ENCODE measurements at places on chromosomes 16 and 17.
A peak's percentile ranks its signal among the peaks of the same experiment; 100 is the strongest.

GRCh38 chr16:59021751-59022150 is 287.6 kb upstream of the GOT2 start:
- no peak for DNase-seq

DNA sequence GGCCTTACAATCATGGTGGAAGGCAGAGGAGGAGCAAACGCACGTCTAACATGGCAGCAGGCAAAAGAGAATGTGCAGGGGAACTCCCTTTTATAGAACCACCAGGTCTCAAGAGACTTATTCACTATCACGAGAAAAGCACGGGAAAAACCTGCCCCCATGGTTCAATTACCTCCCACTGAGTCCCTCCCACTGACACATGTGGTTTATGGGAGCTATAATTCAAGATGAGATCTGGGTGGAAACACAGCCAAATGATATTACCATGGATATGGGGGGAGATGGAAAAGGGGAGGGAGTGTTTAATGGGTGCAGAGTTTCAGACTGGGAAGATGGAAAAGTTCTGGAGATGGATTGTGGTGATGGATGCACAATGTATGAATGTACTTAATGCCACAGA is 23.0 kb downstream of the TEKT5 start:
- no peak for DNase-seq

- DNase-seq: no peak
These were observed 9.4 kb upstream of the FASN start for GRCh38 chr17:82107341-82107860.

GRCh38 chr17:13541032-13541480 is 60.7 kb downstream of the HS3ST3A1 start:
- DNase-seq: no peak

DNA sequence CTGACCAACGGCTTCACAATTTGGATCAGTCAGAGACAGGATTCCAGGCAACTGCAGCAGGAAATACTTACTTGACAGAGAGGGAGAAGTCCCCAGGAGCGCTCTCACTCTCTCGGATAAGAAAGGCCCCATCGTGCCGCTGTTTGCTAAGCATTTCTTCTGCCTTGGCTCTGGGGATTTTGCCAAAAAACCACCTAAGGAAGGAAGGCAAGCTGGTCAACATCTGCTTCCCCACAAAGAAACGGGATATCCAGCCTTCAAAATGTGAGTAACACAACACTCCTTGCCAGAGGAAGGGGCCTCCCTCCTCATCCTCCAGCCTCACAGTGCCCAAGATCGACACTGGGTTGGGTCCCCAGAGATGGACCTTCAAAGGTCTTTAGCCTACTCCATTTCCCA is 36.6 kb upstream of the SLC25A19 start:
- no peak for DNase-seq

- peak; percentile 17 for DNase-seq
These were observed 179.6 kb upstream of the IRX3 start for GRCh38 chr16:54466233-54466632.

GRCh38 chr16:55039511-55039910 is 108.8 kb downstream of the IRX5 start:
- no peak for DNase-seq

- no peak for DNase-seq
These were observed 3.1 kb downstream of the GNA13 start for GRCh38 chr17:65053354-65053881.

GRCh38 chr16:50310308-50311133 is 44.2 kb downstream of the ADCY7 start:
- no peak for DNase-seq

DNA sequence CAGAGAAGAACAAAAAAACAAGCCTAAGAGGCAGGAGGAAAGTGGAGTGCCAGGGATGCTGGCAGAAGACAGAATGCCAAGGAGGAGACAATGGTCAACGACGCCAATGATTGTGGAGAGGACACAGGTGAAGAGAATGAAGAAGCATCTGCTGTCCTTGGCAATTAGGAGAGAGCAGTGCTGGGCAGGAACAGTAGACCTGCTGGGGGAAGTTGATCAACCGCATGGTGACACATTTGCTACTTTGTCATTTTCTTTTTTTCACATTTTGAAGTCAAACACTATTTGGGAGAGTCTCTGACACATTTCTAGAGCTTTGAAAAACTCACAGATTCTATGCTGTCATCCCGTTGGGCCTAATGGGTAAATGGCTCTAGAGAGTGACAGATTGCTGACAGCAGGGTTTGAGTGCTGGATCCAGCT is 1.1 kb upstream of the PIK3R6 start:
- no peak for DNase-seq

DNA sequence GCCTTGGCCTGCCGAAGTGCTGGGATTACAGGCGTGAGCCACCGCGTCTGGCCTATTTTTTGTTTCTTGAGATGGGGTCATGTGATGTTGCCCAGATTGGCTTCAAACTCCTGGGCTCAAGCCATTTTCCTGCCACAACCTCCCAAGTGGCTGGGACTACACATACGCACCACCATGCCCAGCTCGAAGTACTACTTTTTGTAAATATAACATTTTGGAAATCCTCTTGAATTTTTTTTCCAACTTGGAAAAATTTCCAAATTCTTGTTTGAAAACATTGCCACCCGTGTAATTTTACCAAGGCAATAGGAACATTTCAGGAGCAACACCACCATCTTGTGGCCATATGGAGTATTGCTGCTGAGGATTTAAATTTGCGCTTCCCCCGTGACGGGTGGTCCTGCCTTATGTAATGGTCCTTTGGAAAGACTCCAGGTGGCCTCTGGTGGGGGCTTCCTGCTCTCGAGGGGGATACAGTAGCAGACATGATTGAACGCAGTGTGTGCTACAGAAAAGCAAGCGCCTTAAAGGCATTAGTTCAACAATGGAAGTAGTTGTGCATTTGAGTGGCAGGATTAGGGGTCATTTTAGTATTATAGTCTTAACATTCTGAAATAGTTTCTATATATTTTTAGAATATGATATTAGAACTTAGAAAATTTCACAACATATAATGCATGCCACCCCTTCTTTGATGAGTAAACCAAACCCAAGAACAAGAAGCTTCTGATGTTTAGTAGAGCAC is 8.0 kb downstream of the FLYWCH1 start:
- peak; percentile 28 for DNase-seq

DNA sequence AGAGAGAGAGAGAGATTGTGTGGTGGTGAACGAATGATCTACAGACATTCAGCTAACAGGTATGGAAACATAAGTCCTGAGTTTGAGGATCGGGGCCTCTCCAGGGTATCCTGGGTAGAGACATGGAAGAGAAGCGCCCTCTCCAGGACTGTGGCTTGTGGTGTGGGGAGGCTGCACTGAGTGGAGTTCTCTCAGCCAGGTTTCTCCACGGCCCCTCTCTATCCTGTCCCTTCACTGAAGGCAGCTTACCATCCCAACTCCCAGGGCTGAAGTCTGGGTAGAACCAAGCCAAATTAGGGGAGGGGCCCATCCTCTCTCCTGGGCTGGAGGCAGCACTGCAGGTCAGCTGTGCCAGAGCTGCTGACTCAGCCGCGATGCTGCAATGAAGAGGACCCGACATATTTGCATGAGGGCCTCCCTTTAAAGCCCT is 6.2 kb downstream of the C1QL1 start:
- DNase-seq: no peak

DNA sequence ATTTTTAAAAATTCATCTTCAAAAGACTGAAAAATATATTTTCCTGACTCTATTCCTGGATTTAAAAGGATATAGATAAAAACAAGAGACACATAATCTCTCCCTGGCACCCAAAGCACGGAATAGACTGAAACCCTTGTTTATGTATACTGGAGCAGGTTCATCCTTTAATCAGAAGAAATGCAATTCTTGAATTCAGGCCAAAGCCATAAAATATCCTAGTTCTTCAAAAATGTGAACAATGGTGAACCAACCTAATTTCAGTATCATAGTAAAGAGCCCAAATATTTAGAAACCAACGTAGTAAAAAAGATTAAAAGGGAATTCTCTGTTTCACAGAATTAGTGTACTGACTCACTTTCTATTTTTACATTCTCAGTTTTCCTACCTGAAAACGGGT is 188.5 kb upstream of the C17orf78 start:
- DNase-seq: no peak

GRCh38 chr17:77315551-77316190 is 174.9 kb downstream of the SEC14L1 start:
- DNase-seq: no peak

- DNase-seq: no peak
These were observed 101.6 kb downstream of the RAB11FIP4 start for GRCh38 chr17:31492880-31493655.

Data from NCI-H1105 treated with DMSO at 0.1 percent for 48 hours (cell line).